ENCODE measurements at places on chromosomes 5 and 9. TPM values are rescaled to one million over a fixed set of nuclear protein-coding genes. Genes with fewer than 3 reads are reported as not detected.
A peak's percentile ranks its signal among the peaks of the same experiment; 100 is the strongest.

AK8 gene
- total RNA-seq: not detected

PSMD5 gene
- total RNA-seq: 60.2 TPM

DNA sequence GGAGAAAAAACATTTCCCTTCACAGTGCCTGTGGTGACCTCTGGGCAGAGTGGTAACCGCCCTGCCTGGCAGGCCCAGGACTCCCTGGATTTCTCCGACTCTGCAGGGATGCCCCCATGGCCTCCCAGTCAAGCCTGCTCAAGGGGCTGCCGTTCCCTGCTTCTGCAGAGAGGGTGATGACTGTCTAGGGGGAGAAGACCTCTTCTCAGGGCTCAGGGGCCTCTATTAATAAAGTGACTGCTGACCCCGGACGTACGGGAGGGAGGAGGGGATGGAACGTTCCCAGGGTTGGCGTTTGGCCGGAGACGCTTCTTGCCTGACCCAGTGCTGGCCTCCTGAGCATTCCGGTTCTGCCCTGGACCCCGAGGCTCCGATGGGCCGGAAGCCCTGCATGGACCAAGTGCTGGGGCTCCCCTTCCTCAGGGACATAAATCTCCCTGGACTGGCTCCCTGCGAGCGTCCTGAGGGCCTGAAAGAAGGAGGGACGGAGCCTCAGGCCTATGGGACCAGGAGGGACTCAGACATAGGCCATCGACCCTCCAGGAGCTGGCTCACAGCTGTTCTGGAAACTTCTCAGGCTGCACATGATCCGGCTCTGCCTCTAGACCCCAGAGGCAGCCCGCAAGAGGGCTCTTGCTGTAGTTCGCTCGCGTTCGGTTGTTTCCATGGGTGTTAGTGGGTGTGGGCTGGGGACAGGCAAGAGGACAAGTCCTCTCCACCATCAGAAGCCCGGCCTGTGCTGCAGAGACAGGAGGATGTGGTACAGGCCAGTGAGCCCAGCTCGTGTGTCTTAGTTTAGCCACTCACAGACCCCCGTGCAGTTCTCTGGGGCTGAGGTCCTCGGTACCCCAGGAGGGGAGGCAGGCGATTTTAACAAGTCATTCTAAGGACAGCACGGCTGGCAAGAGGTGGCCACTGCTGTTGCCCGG is 8.1 kb upstream of the RNU6ATAC start:
- ATAC-seq: no peak

- peak; percentile 53 for ATAC-seq
Measured at GRCh38 chr5:113487781-113488644, at the start of gene MCC. TSS of gene MCC (minus strand) at chr5:113488453.

DNA sequence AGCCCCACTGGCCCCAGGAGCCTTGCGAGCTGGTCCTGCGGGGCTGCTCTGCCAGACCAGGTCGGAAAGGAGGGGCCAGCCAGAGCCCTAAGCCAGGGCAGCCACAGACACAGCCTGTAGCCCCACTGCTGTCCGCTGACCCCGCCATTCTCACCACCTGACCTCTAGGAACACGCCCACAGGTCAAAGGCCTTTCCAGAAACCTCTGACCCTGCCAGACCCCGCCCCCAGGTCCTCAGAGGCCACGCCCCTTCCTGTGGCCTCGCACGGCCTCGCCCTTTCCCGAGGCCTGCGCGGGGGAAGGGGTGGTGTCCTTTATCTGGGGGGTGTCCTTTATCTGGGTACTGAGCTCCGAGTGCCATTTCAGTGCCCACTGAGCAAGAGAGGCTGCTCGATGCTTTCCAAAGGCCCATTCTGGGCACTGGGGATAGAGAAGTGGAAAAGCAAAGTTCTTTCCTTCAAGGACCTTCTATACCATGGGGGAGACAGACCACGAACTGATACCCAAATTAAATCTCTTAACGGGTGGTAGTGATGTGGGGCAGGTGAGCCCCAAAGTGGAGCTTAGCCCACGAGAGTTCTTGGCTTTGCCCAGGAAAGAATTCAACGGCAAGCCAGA is 46.5 kb downstream of the P4HA2 start:
- ATAC-seq: no peak

- ATAC-seq: no peak
Measured at GRCh38 chr9:108412755-108413154, 443.0 kb downstream of the ACTL7B start.

DNA sequence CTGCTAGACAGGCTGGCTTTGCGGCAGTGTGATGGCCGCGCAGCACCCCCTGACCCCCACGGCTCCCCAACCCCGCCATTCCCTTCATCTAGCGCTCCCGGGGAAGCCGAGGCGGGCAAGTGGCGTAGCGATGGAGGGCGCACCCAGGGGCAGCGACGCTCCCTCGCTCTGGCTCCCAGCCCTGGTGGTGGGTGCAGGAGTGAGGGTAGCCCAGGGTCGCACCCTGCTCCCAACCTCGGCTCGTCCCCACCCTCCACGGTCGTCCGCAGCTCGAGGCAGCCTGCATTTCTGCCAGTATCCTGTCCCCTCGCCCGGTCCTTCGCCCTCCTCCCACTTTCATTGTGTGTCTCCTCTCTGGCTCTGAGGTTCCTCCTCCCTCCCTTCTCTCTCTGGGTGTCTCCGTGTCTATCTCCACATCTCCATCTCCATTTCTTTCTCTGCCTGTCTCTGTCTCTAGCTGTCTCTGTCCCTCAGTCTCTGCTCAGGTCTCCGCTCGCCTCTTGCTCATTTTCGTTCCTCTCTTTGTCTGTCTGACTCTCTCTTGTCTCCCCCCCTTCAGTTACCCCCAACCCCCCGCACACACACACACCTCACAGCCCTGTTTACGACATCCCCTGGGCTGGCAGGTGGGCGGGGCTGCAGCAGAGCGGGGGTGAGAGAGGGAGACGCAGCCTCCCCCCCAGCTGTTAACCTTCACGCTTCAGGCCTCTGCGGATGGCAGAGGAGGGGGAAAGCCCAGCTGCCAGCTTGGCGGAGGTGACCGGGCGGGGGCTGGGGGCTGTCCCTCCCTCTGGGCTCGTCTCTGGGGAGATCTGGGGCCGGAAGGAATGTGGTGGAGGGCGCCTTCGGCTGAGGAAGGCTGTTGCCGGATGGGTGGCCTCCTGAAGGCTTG is 48.7 kb upstream of the PSD2 start:
- peak; percentile 80 for ATAC-seq

- ATAC-seq: no peak
Measured at GRCh38 chr5:88661806-88662207, 221.2 kb downstream of the MEF2C start.

GRCh38 chr5:166058660-166059059 is 2232.8 kb upstream of the WWC1 start:
- ATAC-seq: no peak

DNA sequence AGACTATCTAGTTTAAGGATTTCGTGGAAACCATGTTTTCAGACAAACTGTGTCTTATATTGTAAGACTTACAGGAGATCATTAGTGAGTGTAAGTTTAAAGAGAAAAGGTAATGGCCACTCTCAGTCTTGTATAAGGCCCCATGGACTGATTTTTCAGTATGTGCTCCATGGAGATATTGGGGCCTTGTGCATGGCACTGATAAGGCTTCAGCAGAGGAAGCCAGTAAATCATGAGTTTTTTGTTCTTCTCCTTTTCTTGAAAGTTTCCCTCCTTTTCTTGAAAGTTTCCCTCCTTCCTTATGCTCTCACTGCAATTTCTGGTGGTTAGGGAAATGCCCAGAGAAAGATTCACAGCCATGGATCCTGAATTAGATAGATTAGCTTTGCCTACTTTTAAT is 471.3 kb downstream of the LRRC70 start:
- no peak for ATAC-seq

DNA sequence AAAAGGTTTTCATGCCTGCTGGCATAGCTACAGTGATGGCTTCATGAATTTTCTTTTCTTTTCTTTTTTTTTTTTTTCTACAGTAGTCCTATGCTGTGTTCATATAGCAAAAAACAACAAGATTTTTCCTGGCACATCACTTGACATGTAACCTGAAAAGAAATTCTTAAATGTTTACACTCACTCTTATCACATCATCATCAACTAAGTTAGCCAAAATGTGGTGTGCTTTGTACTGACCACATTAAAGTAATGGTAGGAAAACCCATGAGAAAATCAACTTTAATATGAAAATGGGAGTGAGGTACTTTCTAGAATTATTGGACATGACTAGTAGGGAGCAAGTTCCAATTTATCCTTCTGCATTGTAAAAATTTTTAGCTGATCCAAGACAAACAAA is 146.7 kb downstream of the SSBP2 start:
- ATAC-seq: no peak

- ATAC-seq: no peak
Measured at GRCh38 chr5:112109331-112110007, 309.6 kb downstream of the EPB41L4A start.

DNA sequence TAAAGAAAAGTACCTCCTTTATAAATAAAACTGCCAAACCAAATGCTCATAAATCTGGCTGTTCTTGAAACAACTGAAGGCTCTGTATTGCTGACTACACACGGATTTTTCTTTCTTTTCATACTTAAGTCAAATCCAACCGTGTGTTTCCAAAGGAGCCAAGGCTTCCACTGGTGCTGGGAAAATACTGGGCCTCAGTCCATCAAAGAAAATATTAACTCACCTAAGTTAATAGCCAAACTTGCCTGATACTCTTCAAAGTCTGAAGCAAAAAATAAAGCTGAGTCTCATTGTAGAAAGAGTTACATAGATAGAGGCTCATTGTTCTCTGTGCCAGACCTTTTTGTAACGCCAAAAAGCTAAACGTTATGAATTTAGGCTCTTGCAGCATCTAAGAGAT is 350.4 kb upstream of the CDH9 start:
- ATAC-seq: no peak

- ATAC-seq: no peak
Measured at GRCh38 chr5:145160679-145161078, 674.5 kb downstream of the PRELID2 start.

GRCh38 chr9:127522727-127523126 is 71.4 kb downstream of the LRSAM1 start:
- no peak for ATAC-seq

GRCh38 chr9:119951591-119951990 is 582.4 kb upstream of the BRINP1 start:
- no peak for ATAC-seq

- no peak for ATAC-seq
Measured at GRCh38 chr9:113359385-113359784, 10.0 kb downstream of the BSPRY start.

Data from activated T-helper 17 cell treated with anti-CD3 and anti-CD28 coated beads, Interleukin-2, amount 50 U/mL, for 72 hours (primary cell).